Fibroblast of the aortic adventitia (primary cell): ENCODE measurements at places on chromosomes 12 and 14.

DNA sequence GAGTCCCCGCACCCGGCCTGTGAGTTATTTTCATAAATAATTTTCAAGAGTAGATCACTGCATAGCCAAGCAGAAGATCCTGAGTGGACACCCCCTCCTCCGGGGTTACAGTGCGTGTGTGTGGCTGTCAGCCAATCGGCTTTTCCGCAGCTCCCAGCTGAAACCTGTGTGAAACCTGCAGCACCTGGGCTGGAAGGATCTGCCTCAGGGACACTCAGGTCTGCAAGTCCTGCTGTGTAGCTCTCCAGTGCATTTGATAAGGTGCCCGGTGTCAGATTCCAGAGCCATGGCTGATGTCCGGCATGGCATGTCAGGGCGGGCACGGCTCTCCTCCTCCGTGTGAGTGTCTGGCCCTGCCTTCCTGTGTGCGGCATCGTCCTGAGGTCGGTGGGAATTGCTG is 124.8 kb downstream of the GLT1D1 start:
- DNase-seq: no peak

- no peak for DNase-seq
Measured at GRCh38 chr12:116157845-116158267, 119.6 kb downstream of the MED13L start.

- DNase-seq: peak; percentile 99
Measured at GRCh38 chr14:61562321-61563161, 132.8 kb upstream of the HIF1A start.

GRCh38 chr14:104284107-104284592 is 145.8 kb downstream of the KIF26A start:
- DNase-seq: no peak

- DNase-seq: peak; percentile 61
Measured at GRCh38 chr12:95574799-95575452, 23.6 kb upstream of the USP44 start.

- DNase-seq: no peak
Measured at GRCh38 chr12:51846911-51847642, 1.4 kb downstream of the FIGNL2 start.
